ENCODE measurements at places on chromosomes 12 and 14.

DNA sequence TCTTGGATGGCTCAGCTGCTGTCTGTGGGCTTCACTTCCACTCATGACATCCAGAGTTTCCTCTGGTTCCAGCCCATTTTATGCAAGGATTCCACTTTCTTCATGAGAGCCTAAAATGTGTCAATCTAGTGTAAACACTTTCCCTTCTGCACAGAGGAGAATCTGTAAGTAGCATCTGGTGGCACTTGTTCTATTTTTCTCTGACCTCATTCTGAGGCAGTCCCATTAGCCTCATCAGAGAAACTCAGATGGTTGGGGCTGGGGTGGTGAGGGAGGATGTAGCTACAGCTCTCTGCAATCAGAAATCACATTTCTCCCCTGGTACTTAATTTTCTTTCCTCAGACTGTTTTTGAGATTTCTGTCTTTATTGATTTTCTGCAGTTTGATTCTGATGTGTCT is 81.6 kb downstream of the PRMT8 start:
- peak; percentile 69 for DNase-seq

- no peak for DNase-seq
These were observed 65.6 kb upstream of the FUT8 start for GRCh38 chr14:65346895-65347294.

DNA sequence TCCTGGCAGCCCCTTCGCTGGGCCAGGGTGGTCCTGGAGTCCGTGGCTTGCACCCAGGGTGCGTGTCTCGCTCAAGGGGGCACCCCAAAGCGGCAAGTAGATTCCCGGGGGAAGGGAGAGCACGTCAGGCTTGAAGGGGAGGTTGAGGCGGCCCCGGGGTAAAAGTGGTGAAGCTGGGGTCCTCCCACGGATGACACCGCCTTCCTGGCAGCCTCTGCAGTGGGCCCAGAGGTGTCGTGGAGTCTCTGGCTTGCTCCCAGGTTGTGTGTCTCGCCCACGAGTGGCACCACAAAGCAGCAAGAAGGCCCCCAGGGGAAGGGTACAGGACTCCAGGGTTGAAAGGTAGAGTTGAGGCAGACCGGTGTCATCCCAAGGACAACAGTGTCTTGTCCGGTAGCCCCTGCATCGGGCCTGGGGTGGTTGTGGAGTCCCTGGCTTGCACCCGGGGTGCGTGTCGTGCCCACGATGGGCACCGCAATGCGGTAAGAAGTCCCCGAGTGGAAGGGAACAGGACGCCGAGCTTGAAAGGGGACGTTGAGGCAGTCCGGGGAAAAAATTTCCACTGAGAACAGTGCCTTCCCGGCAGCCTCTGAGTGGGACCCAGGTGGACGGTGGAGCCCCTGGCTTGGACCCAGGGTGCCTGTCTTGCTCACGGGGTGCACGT is 158.0 kb upstream of the ALG10B start:
- no peak for DNase-seq

GRCh38 chr12:125014526-125014925 is 21.1 kb downstream of the BRI3BP start:
- no peak for DNase-seq

- no peak for DNase-seq
These were observed 44.6 kb downstream of the ERO1A start for GRCh38 chr14:52650774-52651173.

- no peak for DNase-seq
These were observed 73.2 kb downstream of the FERMT2 start for GRCh38 chr14:52877628-52878027.

DNA sequence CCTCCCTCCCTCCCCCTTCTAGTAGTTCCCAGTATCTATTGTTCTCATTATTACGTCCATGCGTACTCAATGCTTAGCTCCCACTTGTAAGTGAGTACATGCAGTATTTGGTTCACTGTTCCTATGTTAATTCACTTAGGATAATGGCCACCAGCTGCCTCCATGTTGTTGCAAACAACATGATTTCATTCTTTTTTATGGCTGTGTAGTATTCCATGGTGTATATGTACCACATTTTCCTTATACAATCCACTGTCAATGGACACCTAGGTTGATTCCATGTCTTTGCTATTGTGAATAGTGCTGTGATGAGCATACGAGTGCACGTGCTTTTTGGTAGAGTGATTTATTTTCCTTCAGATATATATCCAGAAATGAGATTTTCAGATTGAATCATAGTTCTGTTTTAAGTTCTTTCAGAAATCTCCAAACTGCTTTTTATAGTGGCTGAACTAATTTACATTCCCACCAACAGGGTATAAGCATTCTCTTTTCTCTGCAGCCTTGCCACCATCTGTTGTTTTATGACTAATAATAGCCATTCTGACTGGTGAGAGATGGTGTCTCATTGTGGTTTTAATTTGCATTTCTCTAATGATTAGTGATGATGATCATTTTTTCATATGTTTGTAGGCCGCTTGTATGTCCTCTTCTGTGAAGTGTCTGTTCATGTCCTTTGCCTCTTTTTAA is 17.9 kb upstream of the CLEC7A start:
- no peak for DNase-seq

- no peak for DNase-seq
These were observed 46.0 kb upstream of the KTN1 start for GRCh38 chr14:55533960-55534359.

DNA sequence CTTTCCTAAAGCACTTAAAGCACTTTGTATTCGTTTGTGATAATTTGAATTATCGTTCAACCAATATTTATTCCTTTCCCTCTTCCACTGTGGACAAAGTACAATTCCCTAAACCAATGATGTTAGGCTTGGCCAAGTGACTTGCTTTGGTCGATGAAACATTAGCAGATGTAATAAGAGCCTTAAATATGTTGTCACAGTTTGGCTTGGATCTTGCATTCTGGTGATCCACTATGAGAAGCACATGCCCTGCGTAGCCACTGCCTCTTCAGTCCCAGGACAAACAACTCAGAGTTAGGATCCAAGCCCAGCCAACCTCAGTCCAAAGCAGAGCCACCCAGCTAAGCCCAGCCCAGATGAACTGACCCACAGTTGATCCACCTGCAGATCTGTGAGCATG is 8.4 kb upstream of the C12orf75 start:
- peak; percentile 14 for DNase-seq

GRCh38 chr14:66746316-66747006 is 238.5 kb downstream of the GPHN start:
- peak; percentile 8 for DNase-seq

GRCh38 chr12:28023156-28023887 is 50.8 kb upstream of the PTHLH start:
- DNase-seq: no peak

GRCh38 chr14:56216626-56217379 is 98.6 kb downstream of the PELI2 start:
- peak; percentile 56 for DNase-seq

- no peak for DNase-seq
These were observed 83.4 kb upstream of the NOS1 start for GRCh38 chr12:117444781-117445180.

- DNase-seq: no peak
These were observed 51.6 kb upstream of the ABCC9 start for GRCh38 chr12:21992823-21993222.

DNA sequence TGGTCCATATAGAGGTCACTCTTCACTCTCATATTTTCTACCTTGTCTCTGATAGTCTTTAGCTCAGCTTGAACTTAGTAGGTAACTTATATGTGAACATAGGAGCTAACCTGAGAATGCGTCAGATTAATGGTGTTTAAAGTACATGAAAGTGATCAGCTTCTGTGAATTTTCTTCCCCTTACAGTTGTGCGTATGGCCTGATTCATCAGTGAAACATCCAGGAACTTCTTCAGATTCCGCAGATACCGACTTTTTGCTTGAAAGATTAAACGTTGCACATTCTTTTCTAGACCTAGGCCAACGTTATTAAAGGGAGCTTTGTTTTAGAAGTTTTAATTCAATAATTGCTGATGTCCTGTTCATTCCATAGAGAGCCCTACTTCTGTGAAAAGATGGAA is 1945.1 kb upstream of the SEL1L start:
- no peak for DNase-seq

- peak; percentile 21 for DNase-seq
These were observed 69.3 kb downstream of the ZFC3H1 start for GRCh38 chr12:71594214-71594948.

GRCh38 chr12:16021676-16022075 is 110.5 kb downstream of the DERA start:
- DNase-seq: no peak

DNA sequence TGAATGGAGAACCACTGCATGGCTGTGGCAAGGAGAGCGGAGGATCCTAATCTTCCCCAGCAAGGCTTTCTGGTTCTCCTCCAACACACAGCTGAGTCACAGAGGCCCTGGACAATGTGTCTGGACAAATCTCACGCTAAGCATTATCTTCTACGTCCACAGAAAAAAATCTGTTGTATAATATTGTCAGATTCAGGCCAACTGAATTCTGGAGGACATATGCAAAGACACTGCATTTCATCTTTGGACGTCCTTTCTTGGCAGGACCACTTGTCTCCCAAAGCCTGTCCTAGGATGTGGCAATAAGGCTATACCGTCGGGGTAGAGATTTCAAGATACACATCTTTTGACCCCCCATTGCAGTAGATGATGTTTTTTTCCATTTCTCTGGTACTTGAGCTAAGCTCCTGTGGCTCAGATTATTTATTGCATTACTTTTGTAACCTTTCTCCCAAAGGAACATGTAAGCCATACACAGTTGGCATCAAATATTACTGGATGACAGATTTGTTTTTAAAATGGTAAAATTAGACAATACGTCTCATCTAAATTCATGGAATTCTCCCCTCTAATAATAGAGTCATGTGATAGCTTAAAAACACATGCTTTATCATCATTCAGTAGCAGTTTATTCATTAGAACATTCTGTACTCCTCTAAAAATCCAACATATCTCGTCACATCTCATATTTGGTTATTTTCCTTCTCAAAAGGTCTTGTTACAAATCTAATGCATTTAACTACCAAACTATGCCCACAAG is 19.4 kb downstream of the LMO3 start:
- no peak for DNase-seq

- DNase-seq: no peak
These were observed 3.6 kb upstream of the AJUBA start for GRCh38 chr14:22985894-22986507.

DNA sequence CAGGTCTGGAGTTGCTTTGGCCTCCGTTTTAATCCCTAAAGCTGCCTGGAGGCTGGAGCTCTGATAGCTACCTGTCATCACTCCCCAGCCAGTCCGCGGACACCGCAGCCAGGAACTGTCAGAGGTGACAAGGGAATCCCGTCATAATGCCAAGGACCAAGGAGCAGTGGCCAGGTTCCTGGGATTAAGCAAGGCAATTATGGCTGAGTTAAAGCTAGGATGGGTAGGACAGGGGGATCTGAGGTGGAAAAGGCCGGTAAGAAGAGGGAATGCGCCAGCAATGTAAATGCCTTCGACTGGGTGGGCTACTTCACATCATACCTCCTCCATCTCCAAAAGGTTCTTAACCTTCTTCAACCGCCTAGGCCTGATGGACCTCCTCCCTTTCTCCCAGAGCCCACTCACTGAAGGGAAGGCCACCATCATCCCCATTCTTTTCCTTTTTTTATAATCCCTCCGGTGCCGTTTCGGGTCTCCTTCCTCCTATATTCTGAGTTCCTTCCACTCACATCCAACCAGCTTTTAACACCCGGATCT is 1.9 kb downstream of the PPP1R3E start:
- DNase-seq: no peak

DNA sequence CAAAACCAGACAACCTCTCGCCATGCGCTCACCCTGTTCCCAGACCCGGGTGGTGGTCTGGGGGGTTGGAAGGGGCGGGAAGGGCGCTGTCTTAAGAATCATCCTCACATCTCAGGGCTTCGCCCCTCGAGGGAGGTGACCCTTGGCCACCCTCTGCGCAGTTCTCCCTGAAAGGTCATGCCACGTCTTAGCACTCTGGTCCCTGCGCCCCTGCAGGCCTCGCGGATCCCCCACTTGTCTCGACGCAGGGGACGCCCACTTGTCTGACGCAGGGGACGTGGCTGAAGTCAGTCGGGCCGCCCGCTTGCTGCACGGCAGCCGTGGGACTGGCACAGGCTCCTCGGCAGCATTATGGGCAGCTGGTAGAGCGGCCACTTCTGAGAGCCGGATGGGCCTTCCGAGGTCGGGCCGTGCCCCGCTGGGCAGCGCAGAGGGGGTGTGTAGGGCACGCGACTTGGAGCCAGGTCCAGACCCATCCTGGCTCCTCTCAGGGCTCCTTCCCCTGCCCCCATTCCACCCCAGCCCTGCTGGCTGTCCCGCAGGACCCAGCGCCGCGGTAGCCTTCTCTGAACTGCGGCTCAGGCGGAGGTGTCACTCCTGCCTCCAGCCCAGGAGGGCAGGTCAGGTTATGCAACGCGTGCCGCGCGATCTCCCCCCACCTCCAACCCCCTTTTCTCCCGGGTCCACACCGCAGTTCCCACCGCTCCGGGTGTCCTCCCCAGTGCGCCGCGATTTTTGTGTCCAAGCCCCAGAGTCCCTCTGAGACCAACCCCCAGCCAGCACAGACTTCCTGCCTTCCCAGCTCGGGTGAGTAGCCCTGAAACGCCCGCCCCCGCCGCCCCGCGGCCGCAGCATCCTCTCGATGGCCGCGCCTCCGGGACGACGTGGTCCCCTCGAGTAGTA is 40.9 kb upstream of the CAPRIN2 start:
- DNase-seq: peak; percentile 83

GRCh38 chr14:72946491-72946890 is 20.2 kb downstream of the DCAF4 start:
- DNase-seq: no peak

- DNase-seq: no peak
These were observed 45.4 kb upstream of the PCED1B start for GRCh38 chr12:47033789-47034555.

- DNase-seq: no peak
These were observed 55.7 kb downstream of the TRPV4 start for GRCh38 chr12:109777544-109777943.

DNA sequence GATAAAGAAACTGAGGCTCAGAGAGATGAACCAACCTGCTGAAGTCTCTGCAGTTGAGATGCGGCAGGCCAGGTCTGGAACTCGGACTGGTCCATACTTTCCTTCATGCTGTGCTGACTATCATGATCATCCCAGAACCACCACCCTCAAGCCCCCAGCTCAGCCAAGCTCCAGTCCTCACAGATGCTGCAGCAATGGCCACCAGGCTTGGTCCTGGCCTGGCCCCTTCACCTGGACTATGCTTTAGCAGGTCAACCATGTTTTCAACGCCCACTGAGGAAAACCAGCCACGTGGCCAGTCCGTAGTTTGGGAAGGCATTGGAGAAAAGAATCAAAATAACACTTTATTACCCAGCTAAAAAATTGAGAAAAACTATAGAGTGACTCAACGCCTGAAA is 1.4 kb downstream of the GPR68 start:
- no peak for DNase-seq
